ENCODE measurements at places on chromosomes 2 and 18. TPM values are rescaled to one million over a fixed set of nuclear protein-coding genes. Genes with fewer than 3 reads are reported as not detected.

Gene TTC32
- 29.6 TPM for polyA plus RNA-seq

Gene UGT1A3
- not detected for polyA plus RNA-seq

Gene ANKRD30B
- not detected for polyA plus RNA-seq

Gene KCNJ3
- 7.0 TPM for polyA plus RNA-seq

Gene AKAIN1
- polyA plus RNA-seq: not detected

Gene ASPRV1
- 5.6 TPM for polyA plus RNA-seq

Gene OTOS
- polyA plus RNA-seq: not detected

Gene TRIM43
- 0.20 TPM for polyA plus RNA-seq

Gene KCNE4
- polyA plus RNA-seq: 18.5 TPM

Gene ITPRID2
- 195 TPM for polyA plus RNA-seq

Gene EHD3
- polyA plus RNA-seq: 22.0 TPM

Gene SLC9A2
- polyA plus RNA-seq: 7.5 TPM

Gene UGT1A8
- not detected for polyA plus RNA-seq

Gene CDH7
- polyA plus RNA-seq: 18.0 TPM

Gene FAM124B
- 2.3 TPM for polyA plus RNA-seq

Gene TUBA3E
- polyA plus RNA-seq: not detected

Gene RAB17
- 22.9 TPM for polyA plus RNA-seq

Gene SETBP1
- polyA plus RNA-seq: 31.7 TPM

Gene ST8SIA3
- not detected for polyA plus RNA-seq

All from renal cortex interstitium (tissue), 15 donors.